Stimulated activated CD4-positive, alpha-beta T cell treated with anti-CD3 and anti-CD28 coated beads, Interleukin-12 subunit alpha, Interleukin-12 subunit beta, amount 100 ng/mL, for 4 hours (primary cell): ENCODE measurements at places on chromosomes 3 and 15.

GRCh38 chr3:64341296-64341695 is 116.0 kb upstream of the PRICKLE2 start:
- no peak for DNase-seq

DNA sequence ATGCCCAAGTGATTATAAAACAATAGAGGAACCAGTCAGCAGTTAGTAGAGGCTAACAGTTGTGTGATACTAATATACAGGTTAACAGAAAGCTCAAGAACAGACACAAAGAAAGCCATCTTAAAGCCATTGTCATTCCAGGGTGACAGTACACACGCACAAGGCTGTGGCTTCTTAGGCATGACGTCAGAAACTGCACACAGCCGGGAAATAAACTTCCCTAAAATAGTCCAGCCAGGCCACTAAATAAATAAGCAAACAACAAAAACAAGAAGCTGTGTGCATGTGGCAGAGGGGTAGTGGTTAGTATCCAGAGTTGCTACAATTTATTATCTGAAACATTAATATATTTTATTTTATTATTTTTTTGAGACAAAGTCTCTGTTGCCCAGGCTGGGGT is 49.8 kb downstream of the PPCDC start:
- DNase-seq = no peak

- no peak for DNase-seq
Observed at GRCh38 chr15:92788196-92788595, 111.9 kb upstream of the CHD2 start.

DNA sequence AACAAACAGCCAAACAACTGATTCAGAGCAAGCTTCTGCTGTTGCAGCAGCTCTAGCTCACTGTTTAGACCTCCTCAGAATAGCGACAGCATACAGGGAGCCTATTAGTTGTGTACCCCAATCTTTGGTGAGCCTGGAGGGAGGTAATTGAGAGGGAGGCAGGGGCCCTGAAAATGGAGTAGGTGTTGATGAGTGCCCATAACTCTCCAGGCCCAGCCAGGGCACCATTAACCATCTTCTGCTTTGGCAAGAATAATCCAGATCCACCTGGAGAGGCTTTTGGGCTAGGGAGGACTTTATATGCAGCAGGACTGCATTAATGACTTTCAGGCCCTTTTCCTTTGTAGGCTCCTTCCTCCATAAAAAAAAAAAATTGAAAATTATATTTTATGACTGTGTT is 20.9 kb downstream of the PLCL2 start:
- DNase-seq = no peak

DNA sequence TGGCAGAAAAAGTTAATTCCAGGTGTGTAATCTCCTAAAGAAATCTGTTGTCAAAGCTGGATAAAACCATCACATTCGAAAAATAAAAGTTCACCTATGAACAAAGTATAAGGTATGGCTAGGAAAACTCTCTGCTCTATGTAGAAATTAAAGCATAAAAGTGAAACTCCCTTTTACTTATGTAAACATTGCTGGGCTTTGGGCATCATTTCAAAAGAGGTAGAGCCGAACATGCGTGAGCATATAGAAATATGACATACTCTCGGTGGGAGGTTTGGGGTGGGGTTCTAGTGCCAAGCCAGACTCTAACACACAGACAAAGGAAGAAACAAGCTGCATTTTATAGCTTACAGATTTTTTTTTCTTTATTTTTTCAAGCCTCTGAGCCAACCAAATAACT is 306.8 kb upstream of the ATP11B start:
- DNase-seq = no peak

DNA sequence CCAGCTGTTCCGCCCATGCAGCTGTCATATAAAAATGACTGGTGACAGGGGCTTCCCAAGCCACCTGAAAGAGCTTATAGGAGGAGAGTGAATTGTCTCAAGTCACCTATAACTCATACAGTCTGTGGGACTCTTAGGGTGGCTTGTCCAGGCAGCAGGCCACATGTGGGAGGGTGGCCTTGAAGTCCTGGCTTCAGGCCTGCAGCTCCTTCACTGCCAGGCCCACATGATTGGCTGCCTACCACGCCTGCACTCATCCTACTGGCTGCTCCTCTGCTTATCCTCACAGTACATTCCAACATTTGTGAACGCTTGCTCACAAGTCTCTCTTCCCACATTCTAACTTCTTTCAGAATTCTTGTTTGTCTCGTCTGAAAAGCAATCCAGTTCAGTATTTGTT is 41.1 kb upstream of the TIPARP start:
- no peak for DNase-seq

GRCh38 chr15:46213551-46213950 is 578.7 kb downstream of the SQOR start:
- DNase-seq = no peak

DNA sequence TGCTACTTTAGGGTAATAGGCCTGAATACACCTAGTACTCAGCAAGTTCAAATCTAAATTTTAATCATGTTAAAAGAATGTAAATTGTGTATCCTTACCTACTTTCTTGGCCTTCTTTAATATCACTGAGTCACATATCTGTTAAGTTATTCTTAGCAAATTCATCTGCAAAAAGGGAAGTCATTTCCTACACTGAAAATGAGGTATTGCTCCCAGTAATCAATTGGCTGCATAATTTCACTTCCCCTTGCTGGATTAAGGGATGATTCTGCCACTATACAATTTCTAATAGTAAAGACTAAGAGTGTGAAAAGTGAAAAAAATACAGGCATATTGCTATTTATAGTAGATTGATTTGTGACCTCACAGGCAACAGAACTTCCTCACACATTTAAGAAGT is 47.8 kb downstream of the CCDC54 start:
- DNase-seq = no peak

GRCh38 chr3:43285644-43286043 is 696 bp upstream of the SNRK start:
- no peak for DNase-seq

DNA sequence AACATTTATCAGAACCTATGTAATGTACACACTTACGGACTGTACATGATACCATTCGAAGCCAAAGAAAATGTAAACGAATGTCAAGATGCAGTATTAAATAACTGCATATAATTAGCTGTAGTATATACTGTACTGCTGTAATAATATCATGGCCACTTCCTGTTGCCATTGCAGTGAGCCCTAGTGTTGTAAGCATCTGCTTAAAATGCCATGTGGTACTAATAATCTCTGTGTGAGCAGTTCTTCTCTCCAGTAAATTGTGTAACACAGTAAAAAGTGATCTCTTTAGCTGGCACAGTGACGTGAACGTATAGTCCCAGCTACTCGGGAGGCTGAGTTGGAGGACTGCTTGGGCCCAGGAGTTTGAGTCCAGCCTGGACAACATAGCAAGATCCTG is 8.6 kb downstream of the SPG11 start:
- no peak for DNase-seq

DNA sequence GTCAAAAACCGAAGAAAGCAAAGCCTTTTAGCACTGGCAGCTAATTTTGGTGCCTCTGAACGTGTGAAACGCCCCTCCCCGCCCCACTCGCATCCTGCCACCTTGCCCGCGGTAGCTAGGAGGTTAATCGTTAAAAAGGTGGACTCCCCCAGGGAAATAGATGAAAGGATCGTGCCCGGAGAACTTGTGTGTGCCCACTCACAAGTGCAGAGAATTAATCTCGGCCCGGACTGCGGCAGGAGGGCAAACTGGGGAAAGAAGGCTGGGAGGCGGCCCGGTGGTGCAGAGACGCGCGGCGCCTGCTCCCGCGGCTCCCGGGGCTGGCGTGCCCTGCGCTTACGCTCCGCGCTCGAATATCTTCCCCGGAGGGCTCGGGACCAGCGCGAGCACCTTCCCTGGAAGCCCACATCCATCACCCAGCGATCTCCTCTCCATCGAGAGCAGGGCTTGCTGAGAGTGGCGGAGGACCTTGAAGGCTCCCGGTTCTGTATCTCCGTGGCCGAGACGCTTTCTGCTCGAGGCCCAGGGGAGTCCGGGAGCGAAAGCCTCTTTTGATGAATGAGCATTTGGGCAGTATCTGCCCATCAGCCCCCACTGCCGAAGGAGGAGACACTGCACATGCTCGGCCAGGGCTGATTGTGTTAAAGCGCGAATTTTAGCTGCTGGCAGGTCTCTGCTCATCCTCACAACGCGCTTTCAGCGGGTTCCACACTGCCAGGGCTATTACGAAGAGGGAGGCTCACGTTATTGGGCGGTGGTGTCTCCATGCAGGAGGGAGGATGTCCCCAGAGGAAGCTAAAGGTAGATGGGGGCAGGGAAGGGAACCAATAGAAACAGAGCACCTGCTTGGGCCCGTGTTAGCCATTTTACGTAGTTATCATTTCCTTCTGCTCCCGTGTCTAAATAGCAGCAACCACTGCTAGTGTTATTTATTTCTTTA is 1.3 kb upstream of the SPTSSB start:
- peak; percentile 11 for DNase-seq

DNA sequence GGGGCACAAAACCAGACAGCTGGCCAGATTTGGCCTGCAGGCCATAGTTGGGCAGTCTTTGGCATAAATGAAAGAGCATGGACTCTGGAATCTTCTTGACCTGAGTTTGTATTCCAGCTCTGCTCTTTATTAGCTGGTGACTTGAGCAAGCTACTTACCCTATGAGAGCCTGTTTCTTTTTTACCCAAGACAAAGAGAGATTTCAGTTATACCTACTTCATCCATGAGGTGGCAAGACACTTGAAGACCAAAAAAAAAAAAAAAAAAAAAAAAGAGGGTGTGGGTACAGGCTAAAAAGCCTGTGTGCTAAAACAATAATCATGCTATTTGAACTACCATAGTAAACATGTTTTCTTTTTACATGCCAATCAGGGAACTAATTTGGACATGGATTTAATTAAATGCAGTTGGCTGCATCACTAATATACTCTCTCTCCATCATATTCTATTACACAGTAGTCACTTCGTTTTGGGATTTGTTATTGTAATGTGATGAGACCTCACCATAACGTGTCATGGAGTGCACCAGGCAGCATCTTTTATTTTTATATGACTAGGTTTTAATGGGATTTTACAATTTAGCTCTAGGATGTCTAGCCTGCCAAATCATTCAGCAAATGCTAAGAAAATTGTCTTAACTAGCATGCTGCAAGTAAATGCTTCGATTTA is 109.2 kb upstream of the FHIT start:
- DNase-seq = no peak

GRCh38 chr15:65085990-65086679 is 9.6 kb downstream of the KBTBD13 start:
- no peak for DNase-seq

DNA sequence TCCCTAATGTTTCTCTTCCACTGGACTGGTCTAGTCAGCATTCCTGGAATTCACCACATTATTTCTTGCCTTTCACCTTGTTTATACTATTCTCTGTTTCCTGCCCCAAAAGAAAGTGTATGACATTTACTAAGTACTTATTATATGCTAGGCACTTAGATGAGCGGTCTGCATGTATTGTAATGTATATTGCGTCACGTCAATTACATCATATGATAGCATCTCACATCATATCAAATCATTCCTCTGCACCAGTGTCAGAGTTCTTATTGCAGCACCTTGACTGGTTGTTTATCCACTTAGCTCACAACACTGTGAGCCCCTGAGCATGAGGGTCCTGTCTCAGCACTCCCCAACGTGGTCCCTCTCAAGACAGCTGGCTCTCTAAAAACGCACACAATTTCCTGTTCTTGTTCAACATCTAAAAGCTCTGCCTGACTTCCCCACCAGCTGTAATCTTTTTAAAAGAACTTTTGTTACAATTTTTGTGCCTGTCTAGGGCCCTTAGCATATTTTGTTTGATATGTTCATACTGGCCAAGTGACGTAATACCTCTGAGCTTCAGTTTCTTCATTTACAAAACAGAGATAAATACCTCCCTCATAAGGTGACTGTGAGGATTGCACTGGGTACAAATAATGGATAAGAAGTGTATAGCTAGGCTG is 58.8 kb downstream of the ARHGAP31 start:
- no peak for DNase-seq

GRCh38 chr15:51332206-51333147 is 5.9 kb downstream of the CYP19A1 start:
- no peak for DNase-seq

- DNase-seq = no peak
Observed at GRCh38 chr15:39404767-39405181, 176.1 kb upstream of the THBS1 start.

GRCh38 chr3:129577925-129578786 is 28.3 kb downstream of the PLXND1 start:
- DNase-seq = no peak

DNA sequence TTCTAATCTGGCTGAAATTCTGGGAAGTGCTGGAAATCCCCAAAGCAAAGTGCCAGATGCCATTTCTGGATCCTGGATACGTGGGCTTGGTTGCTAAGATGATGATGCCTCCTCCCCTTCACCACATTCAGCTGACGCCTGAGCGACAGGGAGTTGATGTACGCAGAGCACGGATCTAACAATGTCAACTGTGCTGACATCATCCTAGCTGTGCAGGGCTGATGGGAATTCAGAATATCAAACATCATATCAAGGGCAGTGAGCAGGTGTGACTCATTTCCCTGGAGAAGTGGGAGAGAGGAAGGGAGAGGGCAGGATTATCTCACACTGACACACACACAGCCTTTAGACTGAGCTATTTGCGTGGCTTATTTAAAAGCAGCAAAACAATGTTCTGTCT is 92.6 kb upstream of the ZBTB20 start:
- no peak for DNase-seq

GRCh38 chr3:44665173-44665572 is 16.6 kb downstream of the ZNF35 start:
- DNase-seq = no peak

- DNase-seq = no peak
Observed at GRCh38 chr3:9108876-9109567, 140.4 kb downstream of the SRGAP3 start.

DNA sequence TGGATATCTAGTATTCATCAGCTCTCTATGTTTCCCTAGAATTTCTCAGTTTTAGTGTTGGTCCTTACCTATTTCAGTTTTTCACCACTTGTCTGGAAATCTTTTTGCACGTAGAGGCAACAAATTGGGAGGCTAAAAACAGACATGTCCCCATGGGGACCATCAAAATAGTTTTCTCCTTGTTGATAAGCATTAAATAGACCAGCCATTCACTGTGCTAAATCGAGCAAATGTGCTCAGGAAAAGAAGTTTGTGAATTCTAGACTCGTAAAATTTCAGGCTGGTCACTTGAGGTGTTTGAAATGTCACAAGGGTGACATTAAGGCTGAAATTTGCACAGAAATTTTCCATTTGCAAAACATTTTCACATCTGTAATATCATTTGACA is 102.6 kb downstream of the SPATA16 start:
- DNase-seq = no peak

GRCh38 chr15:57873564-57874209 is 167.2 kb downstream of the POLR2M start:
- no peak for DNase-seq

GRCh38 chr3:24191801-24192403 is 246.8 kb downstream of the NR1D2 start:
- DNase-seq = no peak

DNA sequence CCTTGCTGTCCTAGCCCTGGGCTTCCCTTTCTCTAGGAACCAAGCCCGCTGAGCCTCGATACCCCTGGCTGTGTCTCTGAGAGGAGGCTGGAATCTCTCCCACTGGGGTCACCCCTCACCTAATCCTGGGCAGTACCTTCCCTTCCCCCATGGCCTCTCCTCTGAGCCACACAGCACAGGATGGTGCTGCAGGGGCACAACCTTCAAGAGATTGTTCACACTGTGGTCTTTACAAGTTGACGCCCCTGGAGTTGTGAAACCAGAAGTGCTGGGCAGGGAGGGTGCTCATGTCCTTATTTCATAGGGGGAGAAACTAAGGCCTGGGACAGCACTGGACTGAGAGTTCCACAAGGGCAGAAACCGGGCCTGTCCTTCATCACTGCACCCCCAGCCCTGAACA is 70.9 kb upstream of the TMEM115 start:
- DNase-seq = no peak

GRCh38 chr15:83854321-83854720 is 200.4 kb downstream of the ADAMTSL3 start:
- no peak for DNase-seq
